SW480 (cell line): ENCODE measurements at places on chromosomes 16 and 17.

DNA sequence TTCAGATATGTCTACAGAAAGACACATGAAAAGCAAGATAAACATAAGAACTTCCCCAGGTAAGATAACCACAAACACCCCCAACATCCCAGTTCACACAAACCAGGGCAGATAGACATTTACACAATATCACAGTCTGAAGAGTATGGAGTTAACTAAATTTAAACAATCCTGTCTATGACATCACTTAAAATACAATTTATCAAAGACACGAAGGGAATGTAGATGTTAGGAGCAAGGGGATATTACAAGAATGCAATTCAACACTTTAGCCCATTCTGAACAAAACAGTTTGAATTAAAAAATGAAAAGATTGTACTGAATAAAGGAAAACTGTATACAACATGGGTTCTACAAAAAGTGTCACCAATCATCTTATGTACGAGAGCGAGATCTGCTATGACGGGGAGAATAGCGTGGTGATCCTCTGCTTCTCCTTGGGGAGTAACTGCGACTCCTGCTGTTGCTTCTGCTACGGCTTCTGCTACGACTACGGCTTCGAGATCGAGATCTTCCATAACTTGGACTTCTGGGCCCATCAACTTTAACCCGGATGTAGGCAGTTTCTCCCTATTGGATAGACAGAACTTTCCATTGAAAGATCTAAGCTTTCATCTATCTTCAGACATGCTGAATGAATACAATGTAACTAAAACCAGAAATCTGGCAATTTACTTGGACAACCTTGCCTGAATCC is 1.9 kb downstream of the SRSF1 start:
- DNase-seq, result no peak

DNA sequence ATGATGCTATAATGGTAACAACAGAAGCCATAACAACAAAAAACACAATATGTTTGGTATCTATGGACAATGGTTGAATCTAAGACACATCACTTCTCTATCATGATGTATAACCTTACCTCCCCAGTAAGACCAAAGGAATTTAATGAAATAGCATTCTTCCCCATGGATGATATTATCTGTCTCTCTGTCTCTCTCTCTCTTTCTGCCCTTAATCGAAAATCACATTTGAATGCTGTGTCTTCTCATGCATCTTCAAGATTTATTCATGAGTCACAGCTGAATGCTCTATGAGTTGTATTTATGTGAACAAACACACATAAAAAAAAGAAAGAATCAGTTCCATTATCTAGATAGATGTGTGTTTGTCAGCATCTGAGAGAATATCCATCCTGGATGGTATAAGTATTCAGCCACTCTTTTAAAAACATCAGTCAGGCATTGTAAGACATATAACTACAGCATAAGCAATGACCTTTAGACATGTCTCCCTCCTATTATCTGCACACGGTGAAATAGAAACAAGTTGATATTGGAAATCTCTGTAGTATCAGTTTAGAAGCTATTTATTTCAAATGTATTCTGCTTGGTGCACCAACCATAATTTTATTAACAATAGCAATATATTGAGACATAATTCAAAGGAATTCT is 433.3 kb downstream of the TOX3 start:
- DNase-seq, result no peak

DNA sequence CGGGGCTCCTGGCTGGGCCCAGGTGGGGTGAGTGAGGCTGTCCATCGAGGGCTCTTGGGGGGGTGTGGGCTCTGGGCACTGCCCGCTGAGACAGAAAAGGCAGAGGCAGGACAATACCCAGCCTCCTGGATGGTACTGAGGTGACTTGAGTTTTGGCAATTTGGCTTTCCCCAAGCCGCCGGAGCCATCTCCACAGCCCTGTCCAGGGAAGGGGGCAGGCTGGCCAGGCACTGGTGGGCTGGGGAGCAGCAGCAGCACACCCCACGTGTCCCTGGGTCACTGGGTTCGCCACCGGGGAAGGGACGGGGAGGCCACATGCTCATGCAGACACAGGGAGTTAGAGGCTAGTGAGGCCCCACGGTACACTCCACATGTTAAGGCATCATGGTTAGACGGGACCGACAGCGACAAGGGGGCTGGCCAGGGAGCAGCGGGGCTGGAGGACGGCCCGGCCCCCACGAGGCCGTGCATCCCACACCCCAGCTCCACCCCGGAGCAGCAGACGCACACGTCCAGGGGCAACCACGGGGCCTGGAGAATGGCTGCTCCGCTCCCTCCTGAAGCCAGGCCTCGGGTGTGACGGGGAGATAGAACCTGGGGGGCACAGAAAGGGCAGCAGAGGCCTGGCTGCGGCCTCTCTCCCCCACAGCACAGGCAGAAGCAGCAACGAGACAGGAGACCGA is 3.0 kb downstream of the ARHGDIA start:
- DNase-seq, result peak; percentile 62

GRCh38 chr17:5329784-5330557 is 47.9 kb downstream of the RABEP1 start:
- DNase-seq, result no peak

DNA sequence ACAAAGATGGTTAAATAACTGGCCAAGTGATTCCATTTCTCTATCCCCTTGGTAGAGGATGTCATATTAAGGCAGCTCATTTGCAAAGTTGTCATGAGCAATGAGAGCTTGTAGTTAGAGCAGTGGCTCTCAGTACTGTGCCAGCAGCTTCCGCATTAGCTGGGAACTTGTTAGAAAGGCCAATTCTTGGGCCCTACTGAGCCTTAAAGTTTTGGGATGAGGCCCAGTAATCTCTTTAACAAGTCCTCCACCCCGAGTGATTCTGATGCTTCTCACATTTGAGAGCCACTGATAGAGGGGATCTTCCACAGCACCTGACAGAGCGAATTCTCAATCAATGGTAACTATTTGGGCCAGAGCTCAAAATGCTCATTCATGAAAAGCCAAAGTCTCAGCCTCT is 20.2 kb upstream of the CCL1 start:
- no peak for DNase-seq

- DNase-seq, result no peak
Measured at GRCh38 chr16:58912571-58912970, 178.5 kb upstream of the GOT2 start.

DNA sequence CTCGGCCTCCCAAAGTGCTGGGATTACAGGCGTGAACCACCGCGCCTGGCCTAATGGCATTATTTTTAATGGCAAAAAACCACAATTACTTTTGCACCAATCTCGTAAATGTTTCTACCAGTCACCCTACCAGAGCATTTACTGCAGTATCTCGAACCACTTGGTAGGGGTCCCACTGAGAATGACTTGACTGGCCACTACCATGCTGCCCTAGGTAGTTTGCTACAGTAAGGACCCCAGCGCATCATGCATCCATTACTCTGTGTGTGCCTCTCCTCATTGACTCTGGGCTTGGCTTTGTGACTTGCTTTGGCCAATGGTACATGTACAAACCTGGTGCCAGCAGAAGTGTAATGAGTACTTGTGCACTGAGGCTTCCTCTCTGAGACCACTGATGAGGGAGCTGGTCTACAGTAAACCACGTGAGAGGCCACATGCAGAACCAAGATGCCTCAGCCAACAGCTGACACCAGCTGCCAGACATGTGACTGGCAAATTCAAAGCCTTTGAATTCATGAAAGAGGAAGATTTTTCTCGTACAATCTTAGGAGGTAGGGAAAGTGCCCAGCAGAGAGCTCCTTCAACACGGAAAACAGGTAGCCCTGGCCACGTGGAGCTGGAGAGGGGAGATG is 421.7 kb upstream of the C16orf82 start:
- DNase-seq, result no peak

- DNase-seq, result no peak
Measured at GRCh38 chr16:12303653-12304052, 327.1 kb downstream of the SNX29 start.

- DNase-seq, result no peak
Measured at GRCh38 chr17:28615260-28615940, 1.4 kb upstream of the RSKR start.

GRCh38 chr17:61129267-61130254 is 270.1 kb upstream of the TBX2 start:
- no peak for DNase-seq

- DNase-seq, result no peak
Measured at GRCh38 chr16:6645768-6646568, 686.7 kb upstream of the RBFOX1 start.

DNA sequence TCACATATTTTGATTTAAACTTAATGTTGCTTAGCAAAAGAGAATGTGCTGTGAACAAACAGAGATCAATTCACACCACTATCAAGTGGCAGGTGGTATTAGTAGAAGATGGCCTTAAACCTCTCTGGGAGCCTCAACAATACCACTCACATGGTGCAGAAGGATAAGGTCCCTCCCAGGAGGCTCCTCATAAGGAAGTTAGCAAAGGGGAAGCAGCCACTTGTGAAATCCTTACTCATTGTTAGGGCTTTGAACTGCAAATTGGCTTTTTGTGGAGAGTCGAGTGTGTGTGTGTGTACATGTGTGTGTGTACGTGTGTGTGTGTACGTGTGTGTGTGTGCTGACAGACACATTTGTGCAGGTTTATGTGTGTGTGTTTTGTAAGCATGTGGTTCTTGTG is 48.9 kb upstream of the ASIC2 start:
- DNase-seq, result no peak

DNA sequence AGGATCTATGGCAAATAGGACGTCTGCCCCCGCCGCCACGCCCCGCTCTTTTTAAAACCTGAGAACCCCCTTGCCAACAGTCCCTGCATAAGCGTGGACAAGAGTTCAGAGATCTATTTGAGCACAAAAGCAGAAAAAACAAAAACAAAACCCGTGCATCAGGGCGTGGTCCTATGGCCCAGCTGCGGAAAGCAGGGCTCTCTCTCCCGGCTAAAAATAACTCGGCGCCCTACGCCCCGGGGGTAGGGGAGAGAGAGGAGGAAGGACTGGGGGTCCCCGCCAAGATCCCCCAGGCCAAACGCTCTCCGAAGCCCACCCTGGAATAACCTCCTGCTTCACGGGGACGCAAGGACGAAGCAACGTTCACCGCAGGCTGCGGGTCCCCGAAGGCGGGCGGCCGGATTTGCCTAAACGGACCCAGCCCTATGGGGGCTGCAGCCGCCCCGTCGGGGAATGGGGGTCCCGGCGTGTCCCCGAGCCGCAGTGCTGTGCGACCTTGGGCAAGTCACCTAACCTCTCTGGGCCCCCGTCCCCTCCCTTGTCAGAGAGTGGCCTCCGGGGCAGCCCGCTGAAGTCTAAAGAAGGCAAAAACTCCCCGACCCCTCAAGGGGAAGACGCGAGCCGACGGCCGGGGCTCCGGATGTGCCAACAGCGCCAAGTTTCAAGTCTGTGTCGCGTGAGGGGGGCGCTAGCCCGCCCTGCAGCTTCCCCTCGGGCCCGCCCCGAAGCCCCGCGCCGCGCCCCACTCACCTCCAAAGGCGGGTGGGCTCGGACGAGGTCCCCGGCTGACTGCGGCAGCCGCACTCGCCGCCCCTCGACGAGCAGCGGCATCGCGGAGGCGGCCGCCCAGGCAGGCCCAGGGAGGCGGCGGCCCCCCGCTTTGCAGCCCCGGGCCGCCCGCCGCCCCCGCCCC is 477 bp downstream of the NTAN1 start:
- no peak for DNase-seq

- no peak for DNase-seq
Measured at GRCh38 chr17:61646482-61646881, 55.5 kb upstream of the NACA2 start.

- no peak for DNase-seq
Measured at GRCh38 chr17:41528959-41529353, 848 bp upstream of the KRT19 start.

DNA sequence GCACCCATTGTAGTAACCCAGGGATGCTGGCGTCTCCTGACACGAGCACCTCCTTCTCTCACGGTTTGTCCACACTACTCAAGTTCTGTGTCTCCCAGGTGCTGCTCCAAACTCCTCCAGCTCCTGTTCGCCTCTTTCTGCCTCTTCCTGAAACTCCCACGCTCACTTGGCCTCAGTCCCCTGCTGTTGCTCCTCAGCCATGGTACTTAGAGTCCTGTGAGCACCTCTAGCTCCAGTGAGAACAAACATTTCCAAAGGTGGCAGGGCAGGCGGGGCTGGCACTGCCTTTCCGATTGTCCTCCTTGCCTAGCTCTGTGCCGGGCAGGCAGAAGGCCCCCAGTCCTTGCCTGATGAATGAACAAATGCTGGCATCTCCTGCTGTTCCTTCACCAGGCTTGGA is 146.1 kb downstream of the SDK2 start:
- no peak for DNase-seq

DNA sequence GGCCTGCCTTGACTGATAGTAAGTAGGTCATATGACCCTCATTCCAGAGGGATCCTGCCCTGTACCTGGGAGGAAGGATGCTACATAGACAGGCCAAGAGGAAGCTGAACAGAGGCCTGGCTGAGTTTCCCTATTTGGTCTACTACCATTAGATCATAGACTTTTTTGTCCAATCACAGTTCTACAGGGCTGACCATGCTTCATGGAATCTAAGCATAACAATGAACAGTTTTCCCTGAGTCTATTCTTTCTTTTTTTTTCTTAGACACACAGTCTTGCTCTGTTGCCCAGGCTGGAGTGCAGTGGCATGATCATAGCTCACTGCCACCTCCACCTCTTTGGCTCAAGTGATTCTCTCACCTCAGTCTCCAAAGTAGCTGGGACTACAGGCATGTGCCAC is 3.9 kb downstream of the GPR179 start:
- DNase-seq, result no peak

DNA sequence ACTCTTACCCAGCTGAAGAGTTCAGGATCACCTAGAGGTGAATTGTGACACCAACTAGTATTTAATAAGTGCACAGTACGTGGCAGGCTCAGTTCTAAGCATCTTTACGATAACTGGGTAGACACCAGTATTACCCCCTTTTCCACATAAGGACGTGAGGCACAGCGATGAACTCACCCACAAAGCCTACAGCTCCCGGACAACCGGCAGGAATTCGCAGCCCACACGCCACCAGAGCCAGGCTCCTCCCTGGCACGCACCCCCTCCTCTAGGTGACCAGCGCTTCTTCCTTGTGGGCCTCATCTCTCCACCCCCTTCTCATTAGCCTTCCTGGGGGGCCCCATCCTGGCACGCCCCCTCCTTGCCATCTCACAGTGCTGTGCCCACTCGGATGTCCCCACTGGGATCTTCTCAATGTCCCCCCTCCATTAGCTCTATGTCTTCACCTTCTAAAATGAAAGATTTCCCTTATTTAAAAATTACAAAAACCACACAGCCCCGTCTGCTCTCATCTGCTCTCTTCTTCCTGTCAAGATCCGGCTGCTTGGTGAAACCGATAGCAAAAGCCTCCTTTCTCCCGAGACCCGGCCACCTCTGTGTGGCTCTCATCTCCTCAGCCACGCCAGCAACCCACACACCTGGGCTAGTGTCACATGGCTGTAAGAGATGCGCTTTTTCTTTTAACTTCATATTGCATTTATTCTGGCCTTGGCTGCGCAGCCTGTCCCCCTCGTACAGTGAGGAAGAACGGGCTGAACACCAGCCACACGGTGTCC is 20.8 kb downstream of the IFT140 start:
- no peak for DNase-seq

DNA sequence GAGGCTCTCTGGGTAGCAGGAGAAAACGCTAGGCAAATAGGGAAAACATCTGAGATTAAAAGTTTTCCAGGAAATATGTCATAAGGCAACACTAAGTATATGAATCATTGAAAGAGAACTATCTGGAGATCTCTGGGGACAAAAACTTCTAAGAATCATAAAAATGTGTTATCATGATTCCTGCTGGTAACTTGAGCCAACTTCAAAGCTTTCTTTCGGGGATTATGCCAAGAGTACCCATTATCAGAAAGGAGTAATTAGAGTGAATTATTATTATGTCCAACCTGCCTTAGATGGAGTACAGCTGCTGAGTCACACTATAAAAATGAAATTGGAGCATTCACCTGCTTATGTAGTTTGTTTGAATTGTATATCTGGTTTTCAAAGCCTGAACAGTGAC is 488.5 kb upstream of the SOX9 start:
- DNase-seq, result peak; percentile 75

GRCh38 chr16:53080345-53081031 is 25.7 kb downstream of the CHD9 start:
- DNase-seq, result no peak
